ENCODE measurements at places on chromosomes 2 and 18.

GRCh38 chr2:130389358-130389757, 33.5 kb downstream of the PTPN18 start:
- no peak for DNase-seq

DNA sequence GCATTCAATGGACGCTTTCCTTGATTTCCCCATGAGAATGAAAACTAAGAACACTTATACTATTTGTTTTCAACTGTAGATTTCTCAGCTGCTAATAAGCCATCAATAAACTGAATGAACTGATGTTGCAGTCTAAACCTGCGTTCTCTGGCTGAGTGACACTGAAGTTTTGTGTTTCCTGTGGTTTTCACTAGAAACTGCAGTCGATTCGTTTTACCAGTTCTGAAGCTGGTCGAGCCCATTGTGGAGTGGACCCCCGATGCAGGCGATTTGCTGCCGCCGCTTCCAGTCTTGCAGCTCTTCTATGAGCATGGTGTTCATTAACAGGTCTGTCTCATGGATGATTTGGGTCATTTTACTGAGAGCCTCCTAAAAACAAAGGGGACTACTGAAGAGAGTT, 50.6 kb upstream of the STAT1 start:
- DNase-seq, result no peak

DNA sequence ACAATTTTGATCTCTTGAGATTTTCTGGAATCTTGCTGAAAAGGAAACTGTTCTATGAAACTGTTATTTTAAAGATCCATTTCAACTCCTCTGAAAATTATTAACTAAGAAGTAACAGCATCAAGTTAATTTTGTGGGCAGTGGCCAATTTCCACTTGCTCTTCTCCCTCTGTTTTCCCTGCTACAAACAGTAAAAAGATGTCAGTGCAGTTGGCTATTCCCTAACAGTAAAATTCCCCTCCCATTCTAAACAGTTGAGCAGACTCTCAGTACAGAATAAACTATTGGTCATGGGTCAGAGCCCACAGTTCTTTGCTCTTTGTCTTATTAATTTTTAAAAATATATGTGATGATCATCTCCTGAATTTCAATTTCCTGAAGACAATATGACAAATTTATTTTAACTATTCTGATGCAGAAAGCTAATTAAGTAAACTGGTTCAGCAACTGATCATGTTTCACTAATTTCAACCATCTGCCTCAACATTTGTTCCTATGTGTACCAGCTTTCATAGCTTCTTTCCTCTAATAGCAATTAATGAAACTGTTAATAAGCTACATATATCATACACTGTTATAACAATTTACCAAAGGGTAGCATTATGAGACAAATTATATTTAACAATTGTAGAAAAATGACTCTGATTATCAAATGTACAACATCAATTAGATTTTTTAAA, 41.1 kb upstream of the GALNT5 start:
- no peak for DNase-seq

DNA sequence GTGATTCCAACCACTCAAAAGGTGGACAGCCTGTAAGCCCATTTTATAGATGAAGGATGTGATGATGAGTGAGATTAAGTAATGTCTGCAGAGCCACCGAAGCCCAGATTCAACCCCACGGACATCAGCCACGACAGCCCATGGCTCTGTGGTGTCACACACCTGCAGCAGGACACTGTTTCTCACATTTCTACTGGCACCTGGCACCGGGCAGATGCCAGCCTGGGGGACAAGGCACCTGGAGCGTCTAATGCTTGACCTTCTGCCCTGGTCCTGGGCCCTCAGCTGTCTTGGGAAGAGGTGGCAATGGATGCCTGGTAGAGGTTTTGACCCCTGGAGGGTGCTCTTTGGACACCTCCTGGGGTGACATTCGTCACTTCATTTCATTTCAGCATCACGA, 176.3 kb downstream of the ANAPC1 start:
- DNase-seq, result no peak

DNA sequence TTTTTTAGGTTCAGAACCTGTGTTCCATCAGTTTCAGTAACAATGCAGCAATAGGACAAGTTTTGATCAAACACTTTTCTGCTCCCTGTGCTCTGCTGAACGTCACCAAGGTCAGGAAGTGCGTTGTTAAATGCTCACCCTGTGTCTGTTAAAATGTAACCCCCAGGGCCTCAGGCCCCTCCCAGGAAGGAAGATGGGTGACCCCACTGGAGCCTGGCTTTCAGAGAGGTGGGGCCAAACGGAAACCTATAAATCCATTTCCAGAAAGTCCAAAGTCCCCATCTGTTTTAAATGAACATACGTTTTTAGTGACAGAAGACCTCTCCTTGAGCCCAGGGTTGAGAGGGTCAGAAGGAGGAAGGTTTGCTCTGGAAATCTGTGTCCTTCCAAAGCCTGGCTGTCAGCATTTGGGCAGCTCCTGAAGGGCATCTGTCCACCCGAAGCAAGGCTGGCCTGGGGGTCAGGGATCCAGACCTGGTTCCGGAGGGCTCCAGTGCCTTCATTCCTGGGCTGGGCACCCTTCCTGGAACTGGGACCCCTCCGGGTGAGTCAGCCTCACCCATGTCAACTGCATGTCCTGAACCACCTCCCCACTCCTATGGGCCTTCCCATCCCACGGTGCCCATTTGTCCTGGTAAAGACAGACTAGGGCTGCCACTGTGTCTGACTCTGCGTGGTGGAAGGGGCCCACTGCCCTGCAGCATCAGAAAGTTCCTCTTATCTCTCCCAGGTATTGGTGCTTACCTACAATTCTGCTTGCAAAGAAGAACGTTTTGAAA, 117.4 kb upstream of the COPS8 start:
- no peak for DNase-seq
